ENCODE measurements at places on chromosomes 12 and 14. TPM values are rescaled to one million over a fixed set of nuclear protein-coding genes. Genes with fewer than 3 reads are reported as not detected.

Gene TEX52
- total RNA-seq, result not detected

DNA sequence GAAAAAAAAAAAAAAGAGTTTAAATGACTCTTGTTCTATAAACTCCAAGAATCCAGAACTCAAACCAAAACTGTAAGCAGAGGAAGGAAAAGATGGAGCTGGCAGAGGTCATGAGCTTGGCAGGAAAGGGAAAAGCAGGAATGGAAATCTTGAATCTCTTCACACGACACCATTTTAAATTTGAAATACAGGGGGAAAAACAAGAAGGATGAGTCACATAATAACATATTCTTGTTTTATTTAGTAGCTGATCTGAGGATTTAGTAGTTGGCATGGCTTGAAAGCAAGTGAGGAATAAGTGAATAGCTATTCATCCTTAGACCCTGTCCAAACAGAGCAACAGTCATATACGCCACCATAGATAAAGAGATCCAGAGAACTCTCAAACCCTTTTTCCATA lies 35.0 kb downstream of the EPS8 start:
- no peak for DNase-seq

- no peak for DNase-seq
These were observed 30.3 kb downstream of the YEATS4 start for GRCh38 chr12:69389831-69390230.

DNA sequence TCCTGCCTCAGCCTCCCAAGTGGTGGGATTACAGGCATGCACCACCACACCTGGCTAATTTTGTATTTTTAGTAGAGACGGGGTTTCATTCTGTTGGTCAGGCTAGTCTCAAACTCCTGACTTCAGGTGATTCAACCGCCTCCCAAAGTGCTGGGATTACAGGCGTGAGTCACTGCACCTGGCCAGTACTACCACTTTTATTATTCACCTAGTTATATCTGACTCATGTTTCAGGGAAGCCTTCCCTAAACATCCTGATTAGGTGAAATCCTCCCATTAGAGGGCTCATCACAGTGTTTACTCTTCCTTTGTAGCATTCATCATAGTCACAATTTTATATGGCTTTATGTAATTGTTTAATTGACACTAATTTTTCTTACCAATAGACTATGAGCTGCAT lies 295.3 kb upstream of the SOX5 start:
- no peak for DNase-seq

DNA sequence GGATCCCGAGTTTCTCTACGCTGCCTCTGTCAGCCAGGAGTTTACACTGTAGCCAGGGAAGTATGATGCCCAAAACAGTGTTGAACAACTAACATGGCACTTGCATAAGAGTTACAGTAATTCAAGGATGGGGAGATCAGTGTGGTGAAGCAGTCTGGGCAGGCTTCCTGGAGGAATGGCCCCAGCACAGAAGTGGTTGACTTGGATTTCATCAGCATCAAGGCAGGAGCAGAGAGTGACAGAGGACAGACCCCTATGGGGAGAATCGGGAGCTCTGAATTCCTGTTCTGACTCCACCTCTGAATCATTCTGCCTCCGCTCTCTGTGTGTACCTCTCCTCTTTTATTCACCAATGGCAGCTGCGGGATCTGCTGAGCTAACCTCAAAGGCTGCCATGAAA lies 124.5 kb downstream of the KCNA5 start:
- DNase-seq, result no peak

DNA sequence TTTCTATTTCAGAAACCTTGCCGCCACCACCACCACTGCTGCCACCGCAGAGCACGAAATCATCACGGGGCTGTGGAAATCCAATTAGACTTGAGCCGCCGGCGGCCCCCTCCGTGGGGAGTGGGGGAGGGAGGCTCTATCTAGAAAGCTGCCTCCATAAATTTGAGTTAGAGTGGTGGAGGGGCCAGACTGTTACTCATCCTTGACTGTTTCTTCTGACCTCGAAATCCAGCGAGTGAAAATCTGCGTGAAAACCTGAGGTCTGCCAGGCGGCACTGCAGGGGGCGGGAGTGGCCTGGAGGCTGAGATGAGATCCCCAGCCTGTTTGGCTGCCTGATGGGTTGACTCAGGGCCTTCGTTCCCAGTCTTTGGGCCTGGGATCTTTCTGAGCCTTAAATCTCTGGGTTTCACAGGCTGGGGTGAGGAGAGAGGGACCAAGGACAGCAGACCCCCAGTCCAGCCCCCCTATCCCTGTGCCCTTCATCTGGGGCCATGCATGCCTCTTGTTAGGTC lies 29.9 kb downstream of the TSPAN9 start:
- DNase-seq, result no peak

Gene CCDC177
- total RNA-seq, result 0.13 TPM

DNA sequence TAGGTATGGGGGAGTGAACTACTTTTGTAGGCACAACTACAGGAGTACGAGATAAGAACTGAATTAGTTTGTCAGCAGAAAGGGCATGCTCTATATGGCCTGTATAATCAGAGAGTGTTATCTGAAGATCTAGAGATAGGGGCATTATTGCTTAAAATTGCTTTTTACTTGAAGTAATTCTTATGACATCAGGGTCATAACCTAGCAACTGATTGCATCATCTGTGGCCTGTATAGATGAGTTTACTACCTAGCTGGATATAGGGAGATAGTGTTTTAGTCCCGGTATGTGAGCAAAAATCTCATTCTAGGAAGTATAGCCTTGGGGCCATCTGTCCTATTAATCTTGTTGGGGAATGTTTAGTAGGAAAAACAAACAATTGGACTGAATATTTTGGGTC lies 142.7 kb downstream of the TMEM117 start:
- no peak for DNase-seq

GRCh38 chr14:86646696-86647690 lies 1117.0 kb downstream of the FLRT2 start:
- DNase-seq, result no peak

GRCh38 chr12:12171991-12172511 lies 94.8 kb downstream of the LRP6 start:
- no peak for DNase-seq

Gene NCAPD2
- total RNA-seq, result 43.2 TPM

Gene GUCY2C
- 0.47 TPM for total RNA-seq

DNA sequence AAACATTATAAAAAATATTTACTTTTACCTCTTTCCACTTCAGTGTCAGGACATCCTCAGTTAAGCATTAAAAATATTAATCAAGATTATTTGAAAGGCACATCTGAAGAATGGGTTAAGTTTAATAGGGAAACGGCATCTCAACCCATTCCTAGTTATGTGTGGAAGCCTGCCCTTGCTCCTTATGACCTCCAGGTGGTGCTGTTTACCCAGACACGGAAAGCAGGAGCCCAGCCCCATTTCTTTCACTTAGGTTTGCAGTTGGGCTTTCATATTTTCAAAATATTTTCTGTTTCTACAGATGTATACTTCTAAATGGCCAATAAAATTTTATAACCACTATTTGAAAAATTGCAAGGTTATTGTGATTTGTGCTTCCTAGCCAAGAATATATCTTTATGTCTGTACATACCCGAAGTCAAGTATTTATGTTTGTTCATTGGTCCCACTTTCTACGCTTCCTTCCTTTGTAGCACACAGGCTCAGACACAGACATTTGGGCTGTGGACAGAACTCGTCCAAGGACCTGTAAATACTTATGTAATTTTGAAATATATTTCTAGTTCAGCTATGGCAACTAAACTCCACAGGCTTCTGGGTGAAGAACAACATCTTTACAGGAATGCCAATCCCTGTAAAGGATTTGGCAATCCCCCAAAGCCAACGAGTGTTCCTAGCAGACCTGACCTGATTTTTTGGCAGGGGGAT lies 247.1 kb downstream of the AKAP6 start:
- no peak for DNase-seq

GRCh38 chr12:20004952-20005351 lies 363.4 kb upstream of the PDE3A start:
- DNase-seq, result no peak

GRCh38 chr12:49388682-49389386 lies 21.6 kb downstream of the SPATS2 start:
- no peak for DNase-seq

Gene ZBTB42
- 3.7 TPM for total RNA-seq
